Right lobe of liver (tissue), 6 donors: ENCODE measurements at places on chromosomes 6 and 20. TPM values are rescaled to one million over a fixed set of nuclear protein-coding genes. Genes with fewer than 3 reads are reported as not detected.

GRCh38 chr6:5081955-5082354, 3.2 kb upstream of the PPP1R3G start:
- no peak for DNase-seq

The GNMT gene
- 174 TPM for total RNA-seq

DNA sequence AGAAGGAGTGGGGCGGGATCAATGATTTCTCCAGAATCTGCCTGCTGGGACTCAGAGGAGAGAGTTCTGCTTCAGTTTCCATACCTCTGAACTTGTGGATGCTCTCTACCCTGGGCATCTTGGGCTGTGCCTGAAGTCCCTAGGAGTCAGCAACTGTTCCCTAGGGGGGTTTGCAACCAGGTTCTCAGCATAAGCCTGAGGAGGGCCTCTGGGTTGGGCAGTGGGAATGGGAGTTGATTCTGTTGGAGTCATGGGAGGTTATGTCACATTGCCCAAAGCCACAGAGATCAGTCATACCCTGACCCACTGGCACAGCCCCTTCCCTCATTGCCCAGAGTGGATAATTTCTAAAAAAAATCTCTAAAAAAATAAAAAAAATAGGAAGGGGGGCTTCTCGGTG, 47.4 kb downstream of the MOCS1 start:
- DNase-seq = no peak

The MYBL2 gene
- total RNA-seq = 0.66 TPM

DNA sequence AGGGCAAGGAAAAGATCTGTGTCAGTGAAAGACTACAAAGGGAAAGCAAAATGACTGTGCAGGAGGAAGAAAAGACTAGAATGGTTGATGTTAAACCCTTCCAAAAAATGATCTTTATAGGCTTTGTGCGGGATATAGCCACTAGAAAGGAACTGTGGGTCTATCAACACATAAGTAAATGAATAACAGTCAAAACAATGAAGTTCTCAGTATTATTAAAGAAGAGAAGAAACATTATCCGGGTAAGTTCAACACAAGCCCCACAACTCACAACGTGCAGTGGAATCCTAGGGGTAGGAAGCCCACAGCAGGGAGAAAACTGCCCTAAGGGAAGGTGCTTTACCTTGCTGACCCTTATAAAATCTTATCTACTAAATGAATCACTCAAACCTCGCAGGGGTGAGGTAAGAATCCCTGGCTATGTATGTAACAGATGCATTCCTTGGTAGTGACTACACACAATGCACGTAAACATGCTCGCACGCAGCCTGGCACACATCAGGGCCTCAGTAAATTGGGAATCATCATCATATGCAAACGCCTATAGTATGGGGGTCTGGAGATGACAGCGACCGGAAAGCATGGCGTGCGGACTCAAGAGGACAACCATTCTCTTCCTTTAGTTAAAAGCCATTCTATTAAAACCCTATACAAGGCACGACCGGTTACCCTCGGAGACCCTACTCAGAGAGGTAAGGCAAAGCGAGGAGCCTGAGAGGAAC, 11.3 kb downstream of the TFAP2A start:
- DNase-seq = no peak

- no peak for DNase-seq
These were observed 35.0 kb upstream of the ZFAND3 start for GRCh38 chr6:37784585-37784967.

- no peak for DNase-seq
These were observed 136.0 kb downstream of the GJA1 start for GRCh38 chr6:121571455-121571854.

DNA sequence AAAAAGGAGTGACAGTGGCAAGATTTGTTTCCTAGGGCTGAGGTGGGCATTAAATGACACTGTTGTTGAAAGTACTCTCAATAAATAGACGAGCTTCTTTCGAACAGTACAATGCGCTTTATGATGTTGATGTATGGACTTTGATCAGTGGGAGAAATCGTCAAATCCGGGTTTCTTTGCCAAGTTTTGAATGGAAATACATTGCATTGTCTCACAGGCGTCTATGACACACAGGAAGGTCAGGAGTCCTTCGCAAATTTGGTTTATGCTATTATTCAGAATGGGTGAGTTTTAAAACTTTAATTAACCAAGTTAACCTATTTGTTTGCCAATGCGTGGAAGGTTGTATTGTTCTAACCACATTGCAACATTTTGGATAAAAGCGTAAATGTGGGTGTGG, 547.3 kb upstream of the SLC35B3 start:
- DNase-seq = no peak

- peak; percentile 78 for DNase-seq
These were observed 44.9 kb downstream of the SNAI1 start for GRCh38 chr20:50027611-50028105.

The R3HDML gene
- not detected for total RNA-seq

The BMP5 gene
- 0.95 TPM for total RNA-seq

GRCh38 chr20:62227591-62227976, 7.5 kb upstream of the HRH3 start:
- DNase-seq = no peak

- DNase-seq = no peak
These were observed 134.3 kb downstream of the KIF6 start for GRCh38 chr6:39590871-39591393.

The PRRT1 gene
- 0.23 TPM for total RNA-seq

GRCh38 chr20:57704245-57704644, 5.6 kb downstream of the PMEPA1 start:
- DNase-seq = no peak

DNA sequence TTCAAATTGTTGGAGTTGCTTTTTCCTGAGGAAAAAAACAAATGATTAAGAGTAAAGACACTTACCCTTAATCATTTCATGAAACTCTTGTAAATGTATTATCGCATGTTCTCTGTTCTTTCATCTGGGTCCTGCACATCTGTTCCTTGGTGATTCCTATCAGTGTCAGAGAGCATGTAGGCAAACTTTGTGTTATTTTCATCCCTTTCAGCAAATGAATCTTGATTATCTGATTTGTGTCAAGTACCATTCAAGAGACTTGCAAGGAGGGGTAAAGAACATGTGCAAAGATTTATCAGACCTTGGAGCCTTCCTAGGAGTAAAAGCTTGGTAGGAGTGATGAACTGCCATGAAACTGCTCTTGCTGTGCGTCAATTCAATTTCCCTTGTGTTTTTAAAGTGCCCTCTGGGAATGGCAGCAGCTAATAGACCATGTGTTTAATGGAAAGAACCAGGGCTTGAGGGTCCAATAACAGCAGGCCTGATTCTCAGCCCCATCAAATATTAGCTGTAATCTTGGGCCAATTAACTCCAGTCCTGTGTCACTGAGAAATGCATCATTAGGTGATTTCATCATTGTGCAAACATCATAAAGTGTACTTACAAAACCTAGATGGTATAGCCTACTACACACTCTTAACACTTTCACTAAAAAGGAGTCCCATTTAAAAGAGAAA, 118.9 kb upstream of the CEP85L start:
- DNase-seq = no peak

GRCh38 chr6:103079867-103080266, 1686.4 kb downstream of the GRIK2 start:
- no peak for DNase-seq

The LCA5 gene
- 0.42 TPM for total RNA-seq

GRCh38 chr6:34243901-34244884, 4.6 kb downstream of the SMIM29 start:
- DNase-seq = peak; percentile 57

- DNase-seq = no peak
These were observed 7.8 kb downstream of the QRSL1 start for GRCh38 chr6:106637051-106637716.
